ENCODE measurements at places on chromosomes 11 and 22.
A peak's percentile ranks its signal among the peaks of the same experiment; 100 is the strongest.

DNA sequence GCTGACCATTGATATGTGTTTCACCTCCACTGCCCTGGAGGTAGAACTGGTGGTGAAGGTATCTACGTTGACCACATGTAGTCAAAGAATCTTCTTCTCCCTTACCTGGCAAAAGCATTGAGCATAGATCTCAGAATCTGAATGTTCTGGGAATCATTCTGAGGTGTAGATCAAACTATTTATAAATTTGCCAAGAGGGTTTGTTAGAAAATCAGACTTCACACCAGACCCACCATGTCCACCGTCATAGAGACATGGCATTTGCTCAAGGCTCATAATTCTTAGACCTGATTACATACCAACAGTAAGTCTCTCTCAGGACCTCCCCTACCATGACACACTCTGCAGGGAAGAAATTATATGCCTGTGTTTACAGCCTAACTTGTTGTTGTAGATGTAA, at the start of gene OR8B2:
OR8B2 (minus strand) TSS at position 101 of the 400 bp plus-strand sequence. CDS start 1,156 bp downstream, outside the sequence.
- DNase-seq, result no peak

GRCh38 chr11:6402561-6402981, 12.3 kb downstream of the SMPD1 start:
- peak; percentile 87 for DNase-seq

- no peak for DNase-seq
These were observed 18.1 kb upstream of the CADM1 start for GRCh38 chr11:115522302-115522701.

DNA sequence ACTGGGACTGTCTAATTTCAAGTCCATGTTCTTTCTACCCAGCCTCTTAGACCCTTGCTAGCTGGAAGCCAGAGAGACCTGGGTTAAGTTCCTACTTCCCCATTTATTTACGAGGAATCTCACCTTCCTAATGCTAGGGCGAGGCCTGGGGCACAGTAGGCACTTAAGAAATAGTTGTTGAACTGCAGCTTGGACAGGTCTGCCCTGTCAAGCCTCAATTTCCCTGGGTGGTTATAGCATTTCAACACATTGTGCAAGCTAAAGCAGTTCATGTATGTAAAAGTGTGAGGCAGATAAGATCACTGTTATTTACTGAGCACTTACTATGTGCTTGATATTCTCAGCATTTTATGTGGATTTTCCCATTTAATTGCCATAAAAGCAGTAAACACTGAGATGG, 12.1 kb downstream of the NAV2 start:
- DNase-seq, result no peak

GRCh38 chr11:46161201-46161600, 39.9 kb upstream of the PHF21A start:
- DNase-seq, result no peak

- DNase-seq, result no peak
These were observed 65.8 kb downstream of the APIP start for GRCh38 chr11:34850334-34850733.

DNA sequence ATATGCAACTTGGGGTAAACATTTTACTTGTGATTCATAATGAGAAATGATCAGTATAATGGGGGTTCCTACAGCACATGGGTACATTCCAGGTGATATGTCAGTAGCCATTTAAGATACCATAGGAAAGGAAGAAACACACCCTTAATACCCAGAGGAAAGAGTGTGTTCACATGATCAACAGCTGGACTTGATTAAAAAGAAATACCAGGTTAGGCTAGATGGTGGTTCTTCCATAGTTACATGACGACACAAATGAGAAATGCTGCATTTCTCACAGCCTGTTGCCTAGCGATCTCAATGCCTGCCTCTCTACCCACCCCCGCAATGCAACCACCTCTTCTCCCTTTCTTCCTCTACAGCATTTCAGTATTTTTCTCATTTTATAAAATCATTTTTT, 96.8 kb downstream of the TTC28 start:
- DNase-seq, result no peak

DNA sequence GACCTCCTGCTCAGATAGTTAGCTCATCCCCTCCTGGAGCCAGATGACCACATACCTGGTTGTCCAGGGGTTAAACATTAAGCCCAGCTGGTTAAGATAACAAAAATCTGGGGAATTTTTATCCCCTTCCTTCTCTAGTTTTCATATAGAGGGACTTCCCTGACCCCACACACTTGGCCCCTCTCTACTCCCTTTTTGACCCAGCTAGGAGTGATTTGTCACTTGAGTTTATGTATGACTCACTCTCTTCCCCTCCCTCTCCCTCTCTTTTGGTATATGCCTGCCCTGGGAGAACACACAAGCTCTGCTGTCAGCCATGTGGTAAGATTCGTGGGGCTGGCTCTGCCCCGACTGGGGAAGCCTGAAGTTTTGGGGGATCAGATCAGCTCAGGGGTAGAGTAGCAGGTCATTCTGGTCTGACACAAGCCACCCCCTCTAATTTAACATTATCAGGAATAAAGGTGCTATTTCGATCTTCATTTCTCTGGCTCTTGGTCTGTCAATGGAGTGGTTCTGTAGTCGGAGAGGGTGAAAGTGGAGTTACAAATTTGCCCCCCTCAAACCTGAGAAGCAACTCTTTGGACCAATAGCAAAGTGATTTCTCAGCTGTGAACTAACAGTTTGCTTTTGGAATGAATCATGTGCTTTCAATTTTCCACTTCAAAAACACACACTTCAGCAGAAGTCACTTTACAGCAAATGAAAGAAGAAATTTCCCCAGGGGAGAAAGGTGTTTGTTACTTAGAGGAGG, 415.3 kb upstream of the CADM1 start:
- DNase-seq, result peak; percentile 29

GRCh38 chr22:33920927-33921524, 750 bp upstream of the LARGE1 start:
- DNase-seq, result peak; percentile 95

DNA sequence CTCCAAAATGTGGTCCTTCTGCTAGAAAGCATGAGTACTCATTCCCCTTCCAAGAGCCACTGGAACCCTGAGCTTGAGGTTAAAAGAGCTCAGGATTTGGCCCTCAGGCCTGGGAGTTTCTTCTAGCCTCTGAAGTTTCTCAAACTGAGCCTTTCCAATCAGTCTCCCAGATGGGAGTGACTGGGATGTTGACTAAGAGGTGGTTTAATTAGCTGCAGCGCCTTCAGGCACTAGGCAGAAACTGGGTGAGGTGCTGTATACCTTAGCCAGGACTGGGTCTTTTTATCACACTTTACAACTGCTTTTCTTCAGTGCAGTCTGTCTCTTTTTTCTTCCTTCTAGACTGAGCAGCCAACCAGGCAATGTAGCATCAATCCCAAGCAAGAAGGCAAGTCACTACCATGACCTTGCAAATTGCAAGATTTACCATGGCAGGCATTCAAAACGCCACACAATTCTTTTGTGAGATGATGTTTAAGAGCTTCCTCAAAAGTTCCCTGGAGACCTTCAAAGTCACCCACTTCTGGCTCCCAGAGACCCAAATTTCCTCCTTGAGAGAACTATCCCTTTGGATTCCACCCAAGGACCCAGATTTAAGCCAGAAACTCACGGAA, 93.0 kb downstream of the SLC1A2 start:
- no peak for DNase-seq

GRCh38 chr11:104946907-104947306, 21.5 kb downstream of the CASP4 start:
- peak; percentile 25 for DNase-seq

GRCh38 chr11:33598426-33599069, 102.1 kb downstream of the C11orf91 start:
- no peak for DNase-seq

- DNase-seq, result no peak
These were observed 66.9 kb downstream of the MTMR3 start for GRCh38 chr22:29949872-29950271.

DNA sequence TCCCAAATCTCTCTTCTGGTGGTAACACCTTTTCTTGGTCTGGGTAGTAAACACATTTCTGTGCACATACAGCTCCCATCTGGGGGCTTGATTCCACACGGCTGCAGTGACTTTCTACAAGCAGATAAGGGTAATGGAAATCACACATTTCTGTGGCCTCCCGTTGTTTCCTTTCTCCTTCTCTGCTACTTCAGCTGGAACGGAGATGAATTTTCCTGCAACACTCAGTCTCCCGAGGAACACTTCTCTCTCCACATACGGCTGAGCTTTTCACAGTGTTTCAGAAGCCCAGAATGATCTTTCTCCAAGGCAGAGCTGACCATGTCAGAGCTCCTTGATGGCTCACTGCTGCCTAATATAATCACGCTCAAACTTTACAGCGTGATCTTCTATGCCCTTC, 364.3 kb upstream of the NARS2 start:
- DNase-seq, result no peak

DNA sequence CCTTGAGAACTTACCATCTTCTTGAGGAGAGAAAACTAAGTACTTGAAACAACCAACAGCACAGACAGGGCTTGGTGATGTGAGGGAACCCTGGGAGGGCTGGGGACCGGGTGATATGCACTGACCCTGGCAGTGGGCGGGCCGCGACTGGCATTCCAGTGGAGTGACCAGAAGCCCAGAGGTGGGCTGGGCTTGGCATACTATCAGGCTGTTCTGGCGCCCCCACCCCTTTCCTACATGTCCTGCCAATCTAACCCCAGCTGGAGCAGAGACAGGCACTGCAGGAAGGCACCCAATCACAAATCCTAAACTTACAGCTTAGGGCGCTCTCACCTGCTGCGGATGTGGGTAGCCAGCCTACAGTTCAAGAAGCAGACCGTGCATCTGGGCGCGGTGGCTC, 54.0 kb upstream of the GCAT start:
- no peak for DNase-seq

- no peak for DNase-seq
These were observed 60.2 kb upstream of the CHRM4 start for GRCh38 chr11:46451759-46452158.

- DNase-seq, result no peak
These were observed 21.4 kb upstream of the AMOTL1 start for GRCh38 chr11:94746721-94747120.

DNA sequence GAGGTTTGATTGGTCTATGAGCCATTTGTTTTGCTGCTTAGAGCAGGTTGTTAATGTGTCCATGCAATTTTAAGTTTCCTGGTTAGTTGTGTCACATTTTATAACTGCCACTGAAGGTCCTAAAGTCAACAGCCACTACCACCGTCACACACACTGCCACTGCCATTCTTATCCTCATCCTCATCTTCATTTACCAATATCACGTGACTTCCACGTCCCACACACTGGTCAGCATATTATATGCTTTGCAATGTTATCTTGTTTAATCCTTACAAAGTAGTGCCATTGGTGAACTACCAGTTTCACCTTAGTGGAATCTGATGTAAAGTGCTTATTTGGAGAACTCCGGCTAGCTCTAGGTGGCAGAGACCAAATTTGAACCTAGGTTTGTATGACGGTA, 9.7 kb downstream of the MMP26 start:
- DNase-seq, result no peak

- DNase-seq, result no peak
These were observed 270.5 kb downstream of the TENM4 start for GRCh38 chr11:79170321-79170720.

- DNase-seq, result no peak
These were observed 46.1 kb downstream of the ALX4 start for GRCh38 chr11:44263738-44264437.

GRCh38 chr22:27810609-27811151, 9.1 kb upstream of the MN1 start:
- DNase-seq, result no peak

DNA sequence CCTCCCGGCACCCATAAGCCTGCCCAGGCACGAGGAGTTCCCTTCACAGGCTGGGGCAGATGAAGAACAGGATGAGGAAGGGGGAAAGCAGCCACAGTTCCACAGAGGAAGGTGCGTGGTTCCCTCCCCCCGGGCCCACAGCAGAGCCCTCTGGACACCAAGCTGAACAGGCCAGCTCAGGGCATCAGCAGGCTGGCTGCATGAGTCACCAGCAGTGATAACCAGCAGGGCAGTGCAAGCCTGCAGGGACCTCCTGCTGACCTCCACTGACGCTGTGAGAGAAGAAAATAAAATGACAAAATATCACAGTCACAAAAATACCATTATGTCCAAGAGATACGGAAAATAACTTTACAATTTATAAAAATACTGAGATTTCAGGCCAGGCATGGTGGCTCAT, 11.5 kb downstream of the RTL6 start:
- no peak for DNase-seq

- no peak for DNase-seq
These were observed 20.2 kb upstream of the CTSD start for GRCh38 chr11:1783725-1784529.

DNA sequence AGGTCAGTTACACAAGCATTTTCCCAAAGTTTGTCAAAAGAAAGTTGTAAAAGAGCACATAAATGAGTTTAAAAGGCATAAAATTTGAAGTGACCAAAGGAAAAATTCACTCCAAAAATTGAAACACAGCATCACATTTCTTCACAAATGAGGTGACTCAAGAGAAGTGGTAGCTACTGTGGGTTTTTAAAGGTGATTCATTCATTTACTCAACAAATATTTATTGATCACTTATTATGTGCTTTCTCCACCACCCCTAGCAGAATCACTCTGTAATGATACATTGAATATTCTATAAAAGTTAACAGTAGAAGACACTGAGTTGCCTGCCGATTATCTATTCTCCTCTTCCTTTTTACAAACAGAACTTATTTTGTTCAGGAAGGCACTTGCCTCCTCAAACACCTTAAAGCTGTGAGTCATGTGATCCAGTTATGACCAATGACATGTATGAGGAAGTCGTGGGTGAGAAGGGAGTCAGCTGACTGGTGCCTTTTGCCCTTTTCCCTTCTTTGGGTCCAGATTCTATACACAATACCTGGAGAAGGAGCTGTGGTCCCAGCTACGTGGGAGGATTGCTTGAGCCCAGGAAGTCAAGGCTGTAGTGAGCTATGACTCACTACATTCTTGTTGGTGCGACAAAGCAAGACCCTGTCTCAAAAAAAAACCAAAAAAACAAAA, 67.7 kb upstream of the CLNS1A start:
- no peak for DNase-seq

DNA sequence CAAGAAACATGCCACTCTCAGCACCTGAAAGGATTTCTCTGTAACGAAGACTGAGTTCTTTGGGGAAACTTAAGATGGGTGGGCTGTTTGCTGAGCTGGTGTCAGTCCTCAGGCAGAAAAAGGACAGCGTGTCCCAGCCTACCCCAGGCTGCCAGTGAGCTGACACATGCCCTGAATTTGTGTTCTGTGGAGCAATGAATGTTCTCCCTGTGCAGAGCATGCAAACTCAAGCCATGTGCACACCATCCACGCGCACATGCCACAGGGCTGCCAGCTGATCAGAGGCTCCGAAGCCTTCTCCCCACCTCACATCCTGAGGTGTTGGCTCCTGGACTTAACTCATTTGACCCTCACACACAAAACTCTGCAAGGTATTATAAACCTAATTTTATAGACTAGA, 104.9 kb downstream of the KCNC1 start:
- no peak for DNase-seq

GRCh38 chr11:105588001-105588400, 21.9 kb upstream of the GRIA4 start:
- DNase-seq, result no peak

DNA sequence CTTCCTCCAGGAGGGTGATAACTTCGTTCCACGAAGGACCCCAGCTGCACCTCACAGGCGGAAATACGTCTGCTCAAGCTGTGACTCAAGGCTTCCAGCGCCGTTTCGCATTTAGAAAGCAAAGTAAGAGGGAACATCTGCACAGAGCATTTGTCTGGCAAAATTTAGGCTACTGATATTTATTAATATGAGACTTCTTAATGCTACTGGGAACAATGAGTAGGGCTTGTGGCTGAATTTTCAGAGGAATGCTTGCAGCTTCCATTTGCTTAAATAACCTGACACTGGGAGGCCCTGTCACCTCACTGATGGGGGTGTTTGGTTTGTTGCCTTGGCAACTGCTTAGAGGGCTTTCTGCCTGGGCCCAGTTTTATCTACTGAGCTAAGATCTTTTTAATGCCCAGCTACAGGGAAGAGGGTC, 14.7 kb upstream of the ST14 start:
- no peak for DNase-seq

GRCh38 chr11:37390576-37391083, 792.6 kb upstream of the RAG2 start:
- DNase-seq, result no peak
